ENCODE measurements at places on chromosomes 11 and 22. TPM values are rescaled to one million over a fixed set of nuclear protein-coding genes. Genes with fewer than 3 reads are reported as not detected.
A peak's percentile ranks its signal among the peaks of the same experiment; 100 is the strongest.

DNA sequence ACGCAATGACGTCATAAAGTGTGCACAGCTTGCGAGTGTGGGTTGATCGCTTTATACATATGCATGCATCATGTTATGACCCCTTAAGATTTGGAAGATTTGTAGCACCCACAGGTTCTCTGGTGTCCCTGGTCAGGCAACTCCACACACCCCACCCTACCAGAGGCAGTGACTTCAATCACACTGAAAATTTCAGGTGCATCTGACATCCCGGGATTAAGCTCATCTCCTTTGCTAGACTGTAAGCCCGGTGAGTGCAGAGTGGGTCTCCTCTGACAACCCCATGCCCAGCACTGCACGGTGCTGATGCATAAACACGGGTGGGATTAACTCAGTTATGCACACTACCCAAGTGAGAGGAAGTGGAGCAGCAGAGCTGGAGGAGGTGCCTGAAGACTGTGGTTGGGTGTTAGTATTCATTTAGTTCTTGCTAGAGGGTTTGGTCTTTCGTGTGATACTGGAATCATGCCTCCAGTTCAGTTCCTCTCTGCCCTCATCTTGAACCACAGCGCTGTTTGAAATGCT is 6.5 kb downstream of the ARSA start:
- peak overlapping the region; percentile 89 for H3K4me3 ChIP-seq
- H3K36me3 ChIP-seq = no peaks in the 10 kb centered on the region
- H3K27ac ChIP-seq = peak overlapping the region; percentile 93
- H3K4me1 ChIP-seq = peaks cover 36% of the 10 kb centered on the region
- H3K27me3 ChIP-seq = peaks cover 8% of the 10 kb centered on the region
- peak; percentile 48 for DNase-seq

- H3K4me3 ChIP-seq = no peak overlapping the region
- no peak overlapping the region for H3K27ac ChIP-seq
- H3K4me1 ChIP-seq = no peaks in the 10 kb centered on the region
- H3K27me3 ChIP-seq = peaks cover 2% of the 10 kb centered on the region
- peaks cover 3% of the 10 kb centered on the region for H3K36me3 ChIP-seq
These were observed 11.8 kb downstream of the ABTB2 start for GRCh38 chr11:34345991-34346480.

DNA sequence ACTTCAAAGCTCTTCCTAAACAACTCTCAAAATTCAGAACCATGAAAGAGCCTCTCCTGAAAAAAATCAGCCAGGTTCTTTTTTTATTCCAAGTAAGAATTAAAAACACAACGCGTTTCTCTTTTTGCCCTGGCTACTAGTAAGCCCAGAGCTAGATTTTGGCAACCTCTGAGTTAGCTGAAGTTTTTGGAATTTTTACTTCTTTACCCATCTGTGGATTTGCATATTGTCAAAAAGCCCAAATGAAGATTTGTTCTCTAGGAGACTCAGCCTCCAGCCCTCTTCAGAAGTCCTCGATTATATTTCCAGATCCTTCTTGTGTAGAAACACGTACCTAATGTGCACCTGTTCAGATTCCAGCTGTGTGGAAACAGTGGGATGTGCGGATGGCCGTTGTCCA is 517.9 kb downstream of the TBC1D22A start:
- no peak overlapping the region for H3K27ac ChIP-seq
- H3K36me3 ChIP-seq = no peaks in the 10 kb centered on the region
- no peak for DNase-seq
- H3K27me3 ChIP-seq = peaks cover under 1% of the 10 kb centered on the region
- H3K4me1 ChIP-seq = no peaks in the 10 kb centered on the region
- H3K4me3 ChIP-seq = no peak overlapping the region

DNA sequence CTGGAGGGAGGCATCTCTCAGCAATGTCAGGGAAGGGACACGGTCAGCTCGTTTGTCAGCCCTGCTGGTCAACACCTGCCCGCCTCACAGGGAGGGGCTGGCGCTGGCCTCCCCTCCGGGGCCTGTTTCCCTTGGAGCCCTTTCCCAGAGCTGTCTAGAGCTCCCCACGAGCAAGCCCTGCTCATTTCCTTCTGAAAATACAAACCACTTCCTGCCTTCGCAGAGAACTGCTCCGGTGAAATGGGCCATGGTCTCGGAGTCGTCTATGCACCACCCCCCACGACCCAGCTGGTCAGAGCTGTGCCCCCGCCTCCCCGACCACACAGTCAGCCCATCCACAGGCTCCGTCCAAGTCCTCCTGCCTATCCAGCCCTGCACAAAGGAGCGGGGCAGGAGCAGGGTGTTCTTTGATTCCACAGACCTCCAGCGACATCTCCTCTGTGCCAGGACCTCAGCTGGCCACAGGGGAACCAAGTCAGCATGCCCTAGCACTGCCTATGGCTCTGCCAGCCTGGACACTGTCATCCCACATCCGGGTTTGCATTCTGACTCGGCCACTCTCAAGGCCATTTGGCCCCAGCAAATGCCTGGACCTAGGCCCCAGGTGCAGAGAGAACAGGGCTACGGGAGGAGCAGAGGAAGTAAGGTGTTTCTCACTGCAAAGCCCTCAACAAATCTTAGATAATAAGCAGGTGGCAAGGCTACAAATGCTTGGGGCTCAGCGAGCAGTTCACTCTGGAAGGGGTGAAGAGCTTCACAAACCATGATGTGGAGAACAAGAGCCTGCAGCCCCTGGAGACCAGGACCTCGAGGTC is 82.1 kb upstream of the WNT11 start:
- no peak for DNase-seq
- H3K4me1 ChIP-seq = peaks cover 9% of the 10 kb centered on the region
- no peak overlapping the region for H3K4me3 ChIP-seq
- no peaks in the 10 kb centered on the region for H3K27me3 ChIP-seq
- H3K27ac ChIP-seq = no peak overlapping the region
- H3K36me3 ChIP-seq = no peaks in the 10 kb centered on the region

GRCh38 chr11:18723991-18724390 is 2.0 kb downstream of the IGSF22 start:
- H3K4me3 ChIP-seq = no peak overlapping the region
- H3K27me3 ChIP-seq = peaks cover 5% of the 10 kb centered on the region
- no peaks in the 10 kb centered on the region for H3K36me3 ChIP-seq
- H3K4me1 ChIP-seq = peaks cover 18% of the 10 kb centered on the region

DNA sequence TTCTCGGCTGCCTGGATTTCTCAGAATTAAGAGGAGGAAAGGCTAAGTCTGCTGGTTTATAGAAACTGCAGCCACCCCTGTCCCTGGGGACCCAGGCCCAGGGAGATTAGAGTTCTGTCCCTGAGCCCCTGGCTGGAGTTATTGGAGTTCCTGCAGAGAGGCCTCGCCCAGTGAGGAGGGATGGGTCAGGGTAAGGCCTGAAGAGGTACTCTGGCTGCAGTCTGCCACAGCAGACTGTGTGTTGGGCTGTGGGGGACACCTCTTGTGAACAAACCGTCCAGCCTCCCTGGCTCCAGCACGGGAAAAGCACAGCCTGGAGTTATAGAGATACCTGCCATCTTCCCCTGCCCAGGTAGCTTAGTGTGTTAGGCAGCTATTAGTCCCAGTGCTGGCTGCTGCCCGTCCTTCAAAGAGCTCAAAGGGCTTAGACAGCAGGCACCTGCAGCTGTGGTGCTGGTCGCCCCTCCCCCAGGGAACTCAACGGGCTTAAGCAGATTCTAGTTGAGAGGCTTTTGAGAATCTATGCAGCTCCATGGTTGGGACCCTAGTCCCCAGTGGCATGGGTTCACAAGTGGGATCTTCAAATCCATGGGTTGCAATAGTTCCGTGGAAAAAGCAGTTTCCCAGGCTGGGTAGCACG is 36.6 kb upstream of the MUC15 start:
- no peaks in the 10 kb centered on the region for H3K27me3 ChIP-seq
- no peak overlapping the region for H3K27ac ChIP-seq
- no peak overlapping the region for H3K4me3 ChIP-seq
- no peaks in the 10 kb centered on the region for H3K4me1 ChIP-seq
- no peaks in the 10 kb centered on the region for H3K36me3 ChIP-seq

GRCh38 chr22:17954200-17954859 is 70.0 kb downstream of the MICAL3 start:
- no peak overlapping the region for H3K4me3 ChIP-seq
- peaks cover 12% of the 10 kb centered on the region for H3K4me1 ChIP-seq
- no peaks in the 10 kb centered on the region for H3K27me3 ChIP-seq
- no peak overlapping the region for H3K27ac ChIP-seq
- no peak for DNase-seq

DNA sequence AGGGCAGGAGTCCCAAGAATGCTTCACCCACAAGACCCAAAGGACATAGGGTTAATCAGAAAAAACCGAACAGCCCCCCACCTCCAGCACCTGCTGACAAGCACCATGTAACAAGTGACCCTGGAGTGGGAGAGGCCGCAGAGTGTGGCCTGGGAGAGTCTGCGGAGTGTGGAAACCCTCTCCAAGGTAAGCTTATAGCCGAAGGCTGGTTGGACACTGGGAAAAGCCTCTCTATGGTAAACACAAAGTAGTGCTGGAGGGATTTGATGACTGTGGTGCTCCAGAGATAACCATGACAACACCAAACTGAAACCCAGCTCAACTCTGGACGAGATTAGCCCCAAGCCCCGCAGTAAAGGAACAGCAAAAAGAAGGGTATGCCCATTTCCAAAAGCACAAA is 19.2 kb downstream of the ASCL2 start:
- no peaks in the 10 kb centered on the region for H3K4me1 ChIP-seq
- H3K27ac ChIP-seq = no peak overlapping the region
- H3K4me3 ChIP-seq = no peak overlapping the region
- no peak for DNase-seq
- no peaks in the 10 kb centered on the region for H3K36me3 ChIP-seq
- H3K27me3 ChIP-seq = no peaks in the 10 kb centered on the region

The SLC22A25 gene
- not detected for polyA plus RNA-seq

The SCGB1C1 gene
- not detected for polyA plus RNA-seq

All from immature natural killer cell (primary cell).